ENCODE measurements at places on chromosomes 4 and X. TPM values are rescaled to one million over a fixed set of nuclear protein-coding genes. Genes with fewer than 3 reads are reported as not detected.

GRCh38 chrX:132652871-132653270 lies 164.0 kb upstream of the MBNL3 start:
- no peak for DNase-seq

DNA sequence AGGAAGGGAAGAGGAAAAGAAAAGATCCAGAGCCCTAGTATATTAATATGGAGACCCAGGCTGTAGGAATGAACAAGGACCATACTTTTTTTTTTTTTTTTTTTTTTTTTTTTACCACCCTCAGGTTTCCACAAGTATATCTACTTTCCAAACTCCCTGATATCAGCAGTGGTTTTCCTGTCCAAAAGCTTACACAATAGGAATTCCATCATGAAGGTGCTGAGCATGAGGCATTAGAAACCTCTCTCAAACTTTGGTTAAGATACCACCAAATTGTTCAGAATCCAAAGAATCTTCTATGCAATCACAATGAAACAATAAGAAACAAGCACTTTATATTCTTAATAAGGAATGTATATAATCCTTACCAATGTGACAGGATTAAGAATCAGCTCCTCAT lies 26.5 kb downstream of the RPS6KA3 start:
- no peak for DNase-seq

Gene ALAS2
- polyA plus RNA-seq = 13.5 TPM

GRCh38 chrX:76029385-76029784 lies 143.5 kb upstream of the PBDC1 start:
- DNase-seq = no peak

Gene SPATA4
- polyA plus RNA-seq = 2.0 TPM

DNA sequence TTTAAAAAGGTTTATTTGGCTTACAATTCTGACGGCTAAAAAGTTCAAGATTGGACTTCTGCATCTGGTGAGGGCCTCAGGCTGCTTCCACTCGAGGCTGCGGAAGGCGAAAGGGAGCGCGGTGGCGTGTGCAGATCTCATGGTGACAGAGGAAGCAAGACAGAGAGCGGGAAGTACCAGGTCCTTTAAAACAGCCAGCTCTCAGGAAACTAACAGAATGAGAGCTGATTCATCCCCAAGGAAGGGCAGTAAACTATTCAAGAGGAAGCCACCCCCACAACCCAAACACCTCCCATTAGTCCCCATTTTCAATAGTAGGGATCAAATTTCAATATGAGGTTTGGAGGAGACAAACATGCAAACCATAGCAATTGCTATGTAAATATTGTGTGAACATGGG lies 2144.2 kb upstream of the AGA start:
- DNase-seq = no peak

GRCh38 chr4:122889726-122890125 lies 32.7 kb downstream of the NUDT6 start:
- no peak for DNase-seq

DNA sequence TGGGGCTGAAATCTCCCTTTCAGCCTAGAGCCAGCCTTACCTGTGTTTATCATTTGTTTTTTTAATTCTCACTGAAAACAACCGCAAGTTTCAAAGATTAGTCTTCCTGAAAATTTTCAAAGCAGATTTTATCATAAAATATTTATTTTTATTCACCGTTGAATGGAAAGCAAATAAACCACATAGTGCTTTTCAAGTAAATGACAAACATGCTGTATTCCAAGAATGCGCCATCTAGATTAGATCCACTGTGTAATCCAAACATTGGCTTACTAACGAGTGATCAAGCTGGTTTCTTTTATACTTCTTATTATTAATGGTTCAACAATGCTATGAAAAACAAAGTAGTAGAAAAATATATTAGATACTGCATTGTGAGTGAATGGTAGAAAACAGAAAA lies 1176.2 kb upstream of the IGFBP7 start:
- no peak for DNase-seq

DNA sequence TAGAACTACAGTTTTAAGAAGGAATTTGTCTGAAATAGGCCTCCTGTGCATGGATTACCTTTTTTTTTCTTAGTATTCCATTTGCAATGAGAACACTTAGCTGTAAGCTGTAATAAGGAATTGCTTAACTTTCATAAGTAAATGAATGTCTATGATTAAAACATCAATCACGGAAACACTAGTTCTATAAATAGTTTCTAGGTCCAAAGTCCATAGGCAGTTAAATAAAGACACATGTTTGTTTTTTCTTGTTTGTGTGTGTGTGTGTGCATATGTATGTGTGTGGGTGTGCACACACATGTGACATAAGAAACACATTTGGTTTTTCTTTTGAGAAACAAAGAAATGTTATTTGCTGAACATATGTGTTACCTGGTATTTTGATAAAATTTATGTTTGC lies 11.2 kb downstream of the GPRIN3 start:
- DNase-seq = no peak

Gene FGB
- polyA plus RNA-seq = 9.9 TPM

Gene IL15
- 1.2 TPM for polyA plus RNA-seq

- no peak for DNase-seq
These were observed 19.4 kb downstream of the MTM1 start for GRCh38 chrX:150587585-150588503.

- DNase-seq = no peak
These were observed 43.1 kb upstream of the MTM1 start for GRCh38 chrX:150525061-150525919.

Gene PAGE2
- not detected for polyA plus RNA-seq

DNA sequence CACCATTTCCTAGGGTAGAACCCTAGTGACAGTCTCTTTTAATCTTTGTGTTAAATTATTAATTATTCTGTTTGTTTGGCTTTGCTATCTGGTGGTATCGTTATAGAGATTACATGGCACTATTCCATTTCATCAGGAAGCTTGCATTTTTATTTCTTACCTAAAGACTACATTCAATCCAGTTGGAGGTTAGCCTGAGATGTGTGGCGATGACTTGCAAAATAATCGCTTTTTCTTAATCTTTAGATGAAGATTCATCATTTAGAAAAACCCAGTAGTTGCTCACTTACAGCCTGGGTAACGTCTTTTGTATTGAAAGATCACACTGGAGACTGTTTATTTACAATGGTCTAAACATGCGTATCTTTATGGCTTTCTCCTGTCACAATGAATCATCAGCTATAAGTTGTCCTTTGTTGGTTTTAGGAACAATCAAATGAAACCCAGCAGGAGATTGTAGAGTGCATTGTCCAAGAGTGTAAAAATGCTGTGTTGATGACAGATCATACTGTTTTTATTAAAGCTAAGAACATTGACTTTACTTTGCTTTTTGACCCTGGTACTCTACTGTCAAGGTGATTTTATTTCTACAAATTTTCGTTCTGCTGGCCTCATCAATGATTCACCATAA lies 281.7 kb upstream of the PITX2 start:
- DNase-seq = no peak

- DNase-seq = no peak
These were observed 7.2 kb downstream of the RAB33B start for GRCh38 chr4:139461022-139461628.

GRCh38 chr4:14217401-14217800 lies 589.9 kb upstream of the BOD1L1 start:
- DNase-seq = no peak

DNA sequence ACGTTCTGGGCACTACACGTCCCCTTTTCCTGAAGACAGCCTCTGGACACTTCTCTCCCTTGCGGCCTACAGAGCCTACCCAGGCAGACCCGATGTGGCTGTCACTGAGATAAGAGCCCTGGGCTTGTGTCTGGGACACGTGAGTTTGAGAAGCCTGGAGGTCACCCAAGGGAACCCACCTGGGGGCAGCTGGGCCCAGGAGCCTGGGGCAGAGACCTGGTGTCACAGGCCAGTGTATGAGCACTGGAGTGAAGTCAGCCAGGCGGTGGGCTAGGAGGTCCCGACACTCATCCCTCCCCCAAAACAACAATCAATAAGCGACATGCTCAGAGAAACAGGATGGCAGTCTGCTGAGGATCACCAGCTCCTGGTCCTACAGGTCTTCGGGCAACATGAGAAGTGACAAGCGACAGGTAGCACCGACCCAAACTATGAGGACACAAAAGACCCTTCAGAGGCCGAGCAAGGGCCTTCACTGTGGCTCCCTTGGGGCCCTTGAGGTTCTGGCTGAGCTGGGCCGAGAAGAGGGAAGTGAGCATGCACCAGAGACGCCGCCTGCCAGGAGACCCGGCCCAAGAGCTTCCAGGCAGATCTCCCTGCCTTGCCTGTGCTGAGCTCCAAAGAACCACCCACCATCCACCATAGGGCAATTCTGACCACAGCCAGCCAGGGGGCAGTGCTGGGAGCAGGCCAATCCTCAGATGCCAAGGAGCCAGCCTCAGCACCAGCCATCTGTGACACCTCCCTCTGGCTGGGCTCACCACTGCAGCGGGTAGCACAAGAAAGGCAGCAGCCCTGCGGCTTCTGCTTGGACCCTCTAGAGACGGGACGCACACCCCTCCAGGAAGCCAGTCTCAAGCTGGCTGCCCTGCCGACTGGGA lies 11.0 kb upstream of the DUSP9 start:
- no peak for DNase-seq

DNA sequence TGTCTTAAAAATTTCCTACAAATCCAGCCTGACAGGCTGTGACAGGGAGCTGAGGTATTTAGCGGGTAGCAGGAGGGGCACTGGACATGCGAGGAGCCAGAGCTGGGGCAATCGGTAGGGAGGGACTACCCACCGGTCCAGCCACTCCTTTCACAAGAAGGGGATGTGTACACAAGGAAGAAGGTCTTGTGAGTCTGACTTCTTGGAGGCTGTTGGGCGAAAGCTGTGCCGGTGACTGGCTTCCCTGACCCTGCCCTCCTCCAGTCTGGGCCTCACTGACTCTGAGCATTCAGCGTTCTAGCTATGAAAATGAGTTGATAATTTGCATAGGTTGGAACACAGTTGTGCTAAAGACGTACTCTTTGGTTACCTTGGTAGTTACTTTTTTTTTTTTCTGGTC lies 12.7 kb upstream of the CXCL8 start:
- DNase-seq = no peak

DNA sequence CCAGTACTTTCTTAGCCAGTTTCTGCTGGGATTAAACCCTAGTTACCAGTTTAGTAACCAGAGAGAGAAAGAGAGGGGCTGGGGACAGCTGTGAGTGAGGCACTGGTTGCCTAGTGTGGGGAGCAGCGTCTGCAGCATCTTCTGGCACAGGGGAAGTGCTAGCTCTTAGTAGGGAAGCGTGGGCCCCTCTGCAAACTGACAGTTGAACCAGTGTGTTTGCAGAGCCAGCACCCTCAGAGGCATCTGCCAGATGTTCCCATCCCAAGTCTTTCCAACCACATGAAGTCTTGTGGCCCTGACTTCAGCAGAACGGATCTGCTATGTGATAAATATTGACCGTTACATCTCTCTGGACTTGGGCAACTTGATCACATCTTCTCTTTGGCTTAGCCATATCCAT lies 15.0 kb downstream of the RBMX2 start:
- DNase-seq = no peak

Gene APEX2
- 15.1 TPM for polyA plus RNA-seq

Gene PRDM8
- polyA plus RNA-seq = 1.9 TPM

Gene RASGEF1B
- polyA plus RNA-seq = 13.0 TPM

Gene SMAD1
- polyA plus RNA-seq = 63.0 TPM

DNA sequence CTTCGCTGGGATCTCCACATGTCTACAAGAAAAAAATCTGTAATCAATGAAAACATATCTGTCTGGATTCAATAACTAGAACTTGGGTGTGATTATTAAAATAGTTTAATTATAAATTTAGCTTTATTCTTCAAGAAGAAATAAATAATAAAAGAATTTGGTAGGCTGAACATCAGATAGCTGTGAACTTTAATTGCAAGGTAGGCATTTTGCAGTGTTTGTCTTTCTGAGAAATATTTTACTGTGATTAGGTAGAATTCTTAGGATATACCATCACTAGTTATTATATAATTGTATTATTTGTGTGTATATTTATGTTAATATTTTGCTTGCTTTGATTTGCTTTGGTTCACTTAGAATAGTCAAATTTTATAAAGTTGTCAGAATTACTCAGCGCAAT lies 409.4 kb downstream of the PCDH18 start:
- no peak for DNase-seq

Gene PRDM5
- 19.1 TPM for polyA plus RNA-seq

Gene GYPE
- 3.0 TPM for polyA plus RNA-seq

Gene ZNF185
- 37.3 TPM for polyA plus RNA-seq

- no peak for DNase-seq
These were observed 40.9 kb downstream of the MOB1B start for GRCh38 chr4:70943114-70943513.

Gene MED14
- 48.8 TPM for polyA plus RNA-seq

DNA sequence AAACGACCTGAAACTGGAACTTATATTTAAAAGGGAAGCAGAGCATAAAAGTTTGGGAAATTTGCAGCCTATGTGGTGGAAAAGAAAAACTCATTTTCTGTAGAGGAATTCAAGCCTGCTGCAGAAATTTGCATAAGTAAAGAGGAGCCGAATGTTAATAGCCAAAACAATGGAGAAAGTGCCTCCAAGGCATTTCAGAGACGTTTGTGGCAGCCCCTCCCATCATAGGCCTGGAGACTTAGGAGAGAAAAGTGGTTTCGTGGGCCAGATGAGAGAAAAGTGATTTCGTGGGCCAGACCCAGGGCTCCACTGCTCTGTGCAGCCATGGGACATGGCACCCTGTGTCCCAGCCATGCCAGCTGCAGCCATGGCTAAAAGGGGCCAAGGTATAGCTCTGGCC lies 361.9 kb downstream of the PCDH19 start:
- no peak for DNase-seq

- no peak for DNase-seq
These were observed 48.8 kb downstream of the SPOCK3 start for GRCh38 chr4:167185465-167185864.

- no peak for DNase-seq
These were observed 428.2 kb downstream of the TLL1 start for GRCh38 chr4:166301266-166301665.

- no peak for DNase-seq
These were observed 99.4 kb upstream of the SPANXC start for GRCh38 chrX:141341743-141342142.

DNA sequence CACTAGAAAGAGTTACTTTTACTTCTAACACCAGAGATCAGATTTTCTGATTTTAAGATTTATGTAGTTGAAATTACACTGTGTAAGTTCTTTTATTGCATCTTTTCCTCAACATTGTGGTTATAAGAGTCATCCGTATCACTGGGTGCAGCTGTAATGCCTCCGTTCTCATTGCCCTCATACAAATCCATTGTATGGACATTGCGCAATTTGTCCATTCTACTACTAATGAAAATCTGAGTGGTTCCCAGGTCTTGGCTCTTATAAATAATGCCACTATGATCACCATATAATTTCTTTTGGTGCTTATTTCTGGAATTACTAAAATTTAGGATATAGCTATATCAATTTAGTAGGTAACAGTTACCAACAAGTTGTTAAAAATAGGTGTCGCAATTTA lies 614.0 kb upstream of the GALNT7 start:
- DNase-seq = no peak

Gene RAI2
- polyA plus RNA-seq = 12.9 TPM

Gene TLR1
- 5.3 TPM for polyA plus RNA-seq

- no peak for DNase-seq
These were observed 60.8 kb downstream of the PCDH18 start for GRCh38 chr4:137471461-137471860.

All from renal cortex interstitium (tissue), 15 donors.